ENCODE measurements at places on chromosomes 6 and 20.

GRCh38 chr6:36852481-36853147 is 13.4 kb upstream of the CPNE5 start:
- H3K27ac ChIP-seq: no peak overlapping the region
- no peaks in the 10 kb centered on the region for H3K27me3 ChIP-seq
- H3K36me3 ChIP-seq: peaks cover 8% of the 10 kb centered on the region
- no peaks in the 10 kb centered on the region for H3K4me1 ChIP-seq
- DNase-seq: no peak

- H3K36me3 ChIP-seq: no peaks in the 10 kb centered on the region
- no peak for DNase-seq
- no peak overlapping the region for H3K4me3 ChIP-seq
- H3K4me1 ChIP-seq: peaks cover 9% of the 10 kb centered on the region
- no peak overlapping the region for H3K27ac ChIP-seq
Observed at GRCh38 chr20:1005452-1006027, 3.4 kb upstream of the RSPO4 start.

GRCh38 chr20:1267161-1267560 is 1.1 kb downstream of the SNPH start:
- peak overlapping the region; percentile 81 for H3K4me3 ChIP-seq
- no peaks in the 10 kb centered on the region for H3K27me3 ChIP-seq
- peaks cover 20% of the 10 kb centered on the region for H3K4me1 ChIP-seq
- no peak overlapping the region for H3K27ac ChIP-seq

DNA sequence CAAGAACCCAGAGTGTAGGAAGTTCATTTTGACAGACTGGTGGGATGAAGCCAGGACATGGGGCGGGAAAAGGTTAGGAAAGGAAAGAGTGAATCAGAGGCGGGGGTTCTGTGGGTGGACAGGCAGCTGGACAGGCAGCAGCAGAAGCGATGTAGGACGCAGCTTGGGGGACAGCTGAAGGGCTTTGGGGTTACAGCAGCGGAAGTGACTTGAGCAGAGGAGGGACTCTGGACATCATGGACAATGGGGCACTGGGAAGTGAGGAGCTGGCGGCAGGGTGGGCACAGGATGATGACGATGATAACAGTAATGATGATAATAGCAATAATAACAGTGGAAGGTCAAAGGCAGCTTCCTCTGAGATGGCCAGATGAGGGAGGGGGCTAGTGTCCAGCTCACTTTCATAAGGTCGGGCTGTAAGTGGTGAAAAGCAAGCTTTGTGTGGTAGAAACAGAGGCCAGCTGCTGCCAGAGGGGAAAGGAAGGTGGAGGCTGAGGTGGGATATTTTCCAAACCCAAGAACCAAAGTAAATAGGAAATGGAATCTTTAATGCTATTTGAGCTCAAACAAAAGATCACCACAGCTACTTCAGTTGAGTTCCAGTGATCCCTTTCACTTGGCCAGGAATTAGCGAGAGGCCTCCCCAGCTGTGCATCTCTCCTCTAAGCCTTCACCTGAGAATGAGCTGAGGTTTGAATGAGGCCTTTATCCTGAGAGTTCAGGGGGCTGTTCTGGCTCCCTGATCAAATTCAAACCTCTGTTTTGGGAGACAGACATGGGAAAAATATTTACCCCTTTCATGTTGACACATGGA is 433.5 kb downstream of the DHX35 start:
- no peak overlapping the region for H3K4me3 ChIP-seq
- no peaks in the 10 kb centered on the region for H3K4me1 ChIP-seq
- H3K36me3 ChIP-seq: no peaks in the 10 kb centered on the region
- DNase-seq: no peak
- H3K27me3 ChIP-seq: peaks cover 10% of the 10 kb centered on the region
- no peak overlapping the region for H3K27ac ChIP-seq

DNA sequence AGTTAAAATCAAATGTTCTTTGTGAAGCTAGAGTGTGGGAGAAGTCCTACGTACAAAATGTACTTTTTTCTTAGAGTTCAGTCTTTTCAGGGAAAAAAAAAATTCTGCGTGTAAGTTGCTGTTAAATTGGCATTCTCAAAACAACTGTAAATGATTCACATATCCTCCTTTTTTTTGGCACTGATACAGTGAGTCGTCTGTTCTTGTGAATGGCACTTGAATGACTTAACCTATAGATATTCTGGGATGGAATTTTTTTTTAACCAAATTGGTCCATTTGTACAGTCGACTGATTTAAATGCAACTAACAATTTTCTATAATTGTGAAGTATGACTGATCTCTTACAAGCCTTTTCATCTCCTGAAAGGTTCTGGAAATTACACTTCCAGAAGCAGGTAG is 5.5 kb upstream of the JAG1 start:
- H3K27me3 ChIP-seq: peaks cover 37% of the 10 kb centered on the region
- H3K27ac ChIP-seq: no peak overlapping the region
- DNase-seq: no peak
- no peaks in the 10 kb centered on the region for H3K4me1 ChIP-seq

DNA sequence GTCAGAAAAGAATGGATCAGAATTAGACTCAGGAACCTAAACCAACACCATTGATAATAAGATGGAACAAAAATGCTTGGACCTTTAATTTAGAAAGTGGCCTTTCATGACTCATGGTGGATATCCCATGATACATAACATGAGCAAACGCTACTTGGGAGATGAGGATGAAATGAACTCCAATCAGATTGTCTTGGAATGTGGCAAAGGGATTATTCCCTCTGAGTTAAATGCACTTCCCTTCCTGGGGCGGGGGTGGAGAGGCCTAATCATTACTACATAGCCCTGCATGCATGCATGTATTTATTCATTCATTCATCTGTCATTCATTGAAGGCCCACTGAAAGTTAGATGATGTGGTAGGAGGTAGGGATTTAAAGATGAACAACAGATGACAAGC is 174.0 kb downstream of the AIG1 start:
- no peaks in the 10 kb centered on the region for H3K27me3 ChIP-seq
- H3K27ac ChIP-seq: no peak overlapping the region
- no peaks in the 10 kb centered on the region for H3K36me3 ChIP-seq
- H3K4me1 ChIP-seq: no peaks in the 10 kb centered on the region
- H3K4me3 ChIP-seq: no peak overlapping the region
- DNase-seq: no peak

GRCh38 chr20:51807720-51808250 is 5.5 kb upstream of the SALL4 start:
- no peaks in the 10 kb centered on the region for H3K36me3 ChIP-seq
- no peak overlapping the region for H3K4me3 ChIP-seq
- no peak overlapping the region for H3K27ac ChIP-seq
- peaks cover 36% of the 10 kb centered on the region for H3K27me3 ChIP-seq

- no peak overlapping the region for H3K4me3 ChIP-seq
- no peak overlapping the region for H3K27ac ChIP-seq
- H3K4me1 ChIP-seq: no peaks in the 10 kb centered on the region
- no peak for DNase-seq
- no peaks in the 10 kb centered on the region for H3K36me3 ChIP-seq
- H3K27me3 ChIP-seq: no peaks in the 10 kb centered on the region
Observed at GRCh38 chr6:9458424-9458823, 956.5 kb downstream of the TFAP2A start.

DNA sequence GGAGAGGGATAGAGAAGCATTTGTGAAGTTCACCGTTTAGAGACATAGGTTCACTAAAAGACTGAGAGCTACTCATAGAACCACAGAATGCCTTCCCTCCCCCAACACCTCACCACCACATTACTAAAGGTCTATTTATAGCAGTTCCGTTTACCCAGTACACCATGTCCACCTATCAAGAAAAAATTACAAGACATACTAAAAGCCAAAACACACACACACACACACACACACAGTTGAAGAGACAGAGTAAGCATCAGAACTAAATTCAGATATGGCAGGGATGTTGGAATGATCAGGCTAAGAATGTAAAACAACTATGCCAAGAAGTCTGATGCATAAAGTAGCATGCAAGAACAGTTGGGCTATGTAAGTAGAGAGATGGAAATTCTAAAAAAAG is 52.3 kb downstream of the SLC22A3 start:
- H3K36me3 ChIP-seq: peaks cover 2% of the 10 kb centered on the region
- DNase-seq: no peak
- H3K27me3 ChIP-seq: no peaks in the 10 kb centered on the region
- no peak overlapping the region for H3K4me3 ChIP-seq
- H3K27ac ChIP-seq: no peak overlapping the region

- H3K27ac ChIP-seq: no peak overlapping the region
Observed at GRCh38 chr6:34955442-34955841, 66.4 kb downstream of the ANKS1A start.

- H3K4me1 ChIP-seq: peaks cover 70% of the 10 kb centered on the region
- peak overlapping the region; percentile 97 for H3K4me3 ChIP-seq
- H3K27me3 ChIP-seq: no peaks in the 10 kb centered on the region
- H3K36me3 ChIP-seq: peaks cover 44% of the 10 kb centered on the region
- no peak for DNase-seq
Observed at GRCh38 chr20:31719644-31720485, 2.8 kb downstream of the BCL2L1 start.

GRCh38 chr6:166006900-166007301 is 160.8 kb downstream of the TBXT start:
- H3K27ac ChIP-seq: no peak overlapping the region
- no peaks in the 10 kb centered on the region for H3K36me3 ChIP-seq
- H3K4me1 ChIP-seq: peaks cover 3% of the 10 kb centered on the region
- no peak for DNase-seq
- no peak overlapping the region for H3K4me3 ChIP-seq
- H3K27me3 ChIP-seq: peaks cover 98% of the 10 kb centered on the region

DNA sequence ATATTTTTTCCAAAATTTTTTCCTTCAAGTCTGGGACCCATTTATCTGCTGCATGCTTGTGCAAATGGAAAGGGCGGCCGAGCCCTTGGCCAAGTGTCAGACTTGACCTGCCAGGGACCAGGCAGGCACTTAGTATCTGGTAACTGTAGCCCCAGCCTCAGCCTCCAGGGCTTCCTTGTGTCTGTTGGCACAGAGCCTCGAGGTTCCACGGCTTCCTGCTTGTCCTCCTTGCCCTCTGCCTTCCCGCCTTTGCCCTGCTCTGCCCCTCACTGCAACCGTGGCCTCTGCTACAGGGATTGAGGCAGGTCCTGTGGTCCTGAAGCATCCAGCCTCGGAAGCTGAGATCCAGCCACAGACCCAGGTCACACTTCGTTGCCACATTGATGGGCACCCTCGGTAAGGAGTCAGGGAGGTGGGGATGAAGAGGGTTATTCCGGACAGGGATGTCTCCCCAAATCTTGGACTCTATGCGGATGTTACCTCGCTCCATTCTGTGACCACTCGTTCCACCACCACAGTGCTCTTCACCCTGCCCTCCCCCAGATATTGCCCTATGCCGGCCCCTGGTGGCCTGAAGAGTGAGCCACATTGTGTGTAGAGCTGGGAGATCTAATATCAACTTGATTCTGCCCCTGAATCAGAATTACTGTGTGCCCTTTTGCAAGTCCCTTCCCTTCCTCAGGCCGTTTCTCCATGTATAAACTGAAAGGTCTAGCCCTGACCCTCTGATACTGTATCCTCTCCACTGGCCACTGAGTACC is 41.5 kb upstream of the SRF start:
- no peaks in the 10 kb centered on the region for H3K36me3 ChIP-seq
- DNase-seq: no peak
- no peak overlapping the region for H3K4me3 ChIP-seq
- no peaks in the 10 kb centered on the region for H3K4me1 ChIP-seq
- no peak overlapping the region for H3K27ac ChIP-seq

DNA sequence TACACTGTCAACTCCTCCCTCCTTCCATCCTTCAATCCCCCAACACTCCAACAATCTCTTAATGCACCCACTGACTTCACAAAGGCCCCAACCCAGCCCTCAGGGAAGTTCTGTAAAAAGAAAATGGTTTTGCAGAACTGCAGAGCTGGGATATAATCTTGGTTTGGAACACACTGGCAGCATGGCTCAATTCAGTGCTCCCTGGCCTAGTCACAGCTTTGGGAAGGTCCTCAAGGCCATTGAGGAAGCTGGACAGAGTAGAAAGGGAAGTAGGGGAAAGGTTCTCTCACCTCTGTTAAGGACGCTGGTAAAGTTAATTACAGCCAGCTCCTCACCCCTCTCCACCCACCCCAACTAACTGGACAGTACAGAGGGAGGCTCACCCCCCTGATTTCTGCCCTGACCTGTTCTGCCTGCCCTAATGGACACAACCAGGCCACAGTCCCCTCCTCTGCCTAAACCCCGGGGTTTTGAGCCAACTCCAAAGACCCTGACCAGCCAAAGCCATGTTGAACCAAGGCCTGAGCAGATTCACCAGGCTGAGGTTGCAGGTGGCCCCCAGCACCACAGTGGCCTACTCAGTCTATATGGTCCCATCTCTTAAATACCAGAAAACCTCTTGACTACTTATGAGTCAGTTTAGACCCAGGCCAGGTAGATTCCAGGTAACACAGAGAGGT is 49.2 kb downstream of the MAFB start:
- H3K4me1 ChIP-seq: no peaks in the 10 kb centered on the region
- no peak overlapping the region for H3K4me3 ChIP-seq

DNA sequence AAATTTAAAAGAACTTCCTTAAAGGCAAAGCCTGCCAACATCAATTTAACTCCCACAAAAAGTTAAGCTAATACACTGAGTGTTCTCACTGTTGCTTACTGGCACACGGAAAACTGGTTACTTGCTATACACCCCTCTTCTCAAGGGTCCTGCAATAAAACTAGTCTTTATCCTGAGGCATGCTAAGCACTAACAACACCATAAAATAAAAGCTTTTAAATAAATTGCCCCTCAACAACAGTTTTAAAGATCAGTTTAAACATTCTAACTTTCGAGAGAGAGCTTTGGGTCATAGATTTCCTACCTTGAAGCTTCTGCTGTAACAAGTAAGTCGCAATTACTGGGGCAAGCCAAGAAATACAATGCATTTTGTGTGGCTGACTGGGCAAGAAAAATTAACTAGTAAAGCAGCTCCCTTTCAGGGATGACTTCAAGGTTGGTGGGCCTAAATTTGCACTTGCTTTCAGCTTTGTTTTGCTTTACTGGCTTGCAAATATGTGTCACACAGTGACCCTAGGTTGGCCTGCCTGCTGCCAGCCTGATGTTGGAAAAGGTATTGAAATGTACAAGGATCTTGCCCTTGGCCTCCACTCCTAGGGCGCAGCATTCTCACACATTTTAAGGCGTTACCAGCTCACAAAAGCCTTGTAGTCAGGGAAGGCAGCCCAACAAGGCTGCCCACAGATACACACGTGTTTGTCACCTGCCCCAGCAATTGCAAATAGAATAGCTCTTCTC is 4.0 kb upstream of the HEY2 start:
- peaks cover 18% of the 10 kb centered on the region for H3K4me1 ChIP-seq
- H3K27ac ChIP-seq: no peak overlapping the region
- no peak for DNase-seq
- H3K36me3 ChIP-seq: no peaks in the 10 kb centered on the region
- peaks cover 32% of the 10 kb centered on the region for H3K27me3 ChIP-seq
- H3K4me3 ChIP-seq: no peak overlapping the region

Measured in effector memory CD8-positive, alpha-beta T cell (primary cell).